ENCODE measurements at places on chromosomes 16 and 17.

DNA sequence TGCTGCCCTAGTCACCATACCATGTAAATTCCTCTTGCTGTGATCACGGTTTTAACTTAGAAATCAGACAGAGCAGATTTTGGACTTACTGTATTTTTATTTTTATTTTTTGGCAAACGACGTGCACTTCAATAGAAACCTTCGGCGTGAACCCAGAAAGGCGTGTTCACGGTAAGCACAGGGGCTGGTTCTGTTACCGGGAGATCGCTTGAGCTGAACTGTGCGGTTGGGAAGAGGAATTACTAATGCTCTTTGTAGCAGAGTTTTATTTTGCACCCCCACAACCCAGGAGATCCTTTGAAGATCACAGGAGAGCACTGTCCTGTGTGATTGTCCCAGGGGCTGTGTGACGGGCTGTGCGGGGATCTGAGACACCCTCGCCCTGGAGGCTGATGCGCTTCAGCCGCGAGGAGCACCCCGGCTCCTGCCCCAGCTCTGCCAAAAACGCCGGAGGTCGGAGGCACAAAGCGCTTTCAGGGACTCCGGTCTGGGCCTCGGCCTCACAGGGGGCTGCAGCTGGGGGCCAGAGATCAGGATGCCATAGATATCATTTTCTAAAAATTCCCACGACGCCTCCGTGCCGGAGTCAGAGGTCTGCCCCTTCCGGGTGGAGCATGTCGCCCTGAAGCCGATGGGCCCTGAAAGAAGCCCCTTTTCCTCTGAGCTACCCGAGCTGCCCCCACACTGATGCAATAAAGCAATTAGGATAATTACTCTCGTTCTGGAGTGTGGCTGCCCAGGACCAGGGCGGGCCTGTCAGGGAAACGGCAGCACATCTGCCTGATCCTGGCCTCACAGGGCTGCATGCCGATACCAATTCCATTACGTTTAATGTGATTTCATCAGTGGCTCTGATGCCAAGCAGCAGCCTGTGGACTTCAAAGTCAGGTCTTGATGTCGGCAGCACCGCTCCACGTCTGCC is 71.8 kb downstream of the LMF1 start:
- DNase-seq, result no peak

DNA sequence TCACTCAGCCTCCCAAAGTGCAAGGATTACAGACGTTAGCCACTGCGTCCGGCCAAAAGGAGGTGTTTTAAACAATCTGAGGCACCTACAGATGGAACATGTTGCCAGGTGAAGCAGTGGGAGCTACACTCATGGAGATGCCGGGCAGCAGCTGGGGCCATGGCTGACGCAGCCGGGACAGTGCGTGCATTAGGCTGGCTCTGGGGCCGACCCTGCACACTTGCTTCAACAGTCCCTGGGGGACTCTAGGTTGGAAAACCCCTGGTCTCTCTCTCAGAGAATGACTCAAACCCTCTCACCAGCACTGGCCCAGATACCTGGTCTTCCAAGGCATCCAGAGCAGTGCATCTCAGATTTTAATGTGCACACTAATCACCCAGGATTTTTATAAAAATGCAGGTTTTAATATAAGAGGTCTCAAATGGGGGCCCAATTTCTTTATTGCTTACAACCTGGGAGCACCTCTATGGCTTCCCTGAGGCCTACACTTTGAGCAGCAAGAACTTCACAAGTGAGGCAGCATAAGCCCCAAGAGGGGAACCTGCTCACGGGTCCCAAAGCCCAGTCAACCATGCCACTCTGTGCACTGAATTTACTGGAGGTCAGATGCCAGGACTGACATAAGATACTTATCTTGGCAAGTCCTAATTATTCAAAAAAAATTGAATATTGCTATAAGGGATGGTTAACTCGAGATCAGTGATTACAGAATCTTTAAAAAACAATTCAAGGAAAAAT is 70.8 kb upstream of the TRAP1 start:
- no peak for DNase-seq

- no peak for DNase-seq
These were observed 11.3 kb downstream of the MCRIP1 start for GRCh38 chr17:81821603-81822311.

GRCh38 chr17:3890878-3891219 is 2.0 kb downstream of the CAMKK1 start:
- DNase-seq, result no peak

- DNase-seq, result no peak
These were observed 52.0 kb downstream of the RNF213 start for GRCh38 chr17:80312621-80313135.

- no peak for DNase-seq
These were observed at the start of gene SLC12A3 for GRCh38 chr16:56864960-56865359. Gene SLC12A3 (plus strand): TSS chr16:56865207. CDS start chr16:56865236, 29 bp downstream.

GRCh38 chr16:50956637-50957036 is 194.4 kb downstream of the SALL1 start:
- DNase-seq, result no peak

- no peak for DNase-seq
These were observed 12.0 kb upstream of the RNF157 start for GRCh38 chr17:76252040-76252954.

DNA sequence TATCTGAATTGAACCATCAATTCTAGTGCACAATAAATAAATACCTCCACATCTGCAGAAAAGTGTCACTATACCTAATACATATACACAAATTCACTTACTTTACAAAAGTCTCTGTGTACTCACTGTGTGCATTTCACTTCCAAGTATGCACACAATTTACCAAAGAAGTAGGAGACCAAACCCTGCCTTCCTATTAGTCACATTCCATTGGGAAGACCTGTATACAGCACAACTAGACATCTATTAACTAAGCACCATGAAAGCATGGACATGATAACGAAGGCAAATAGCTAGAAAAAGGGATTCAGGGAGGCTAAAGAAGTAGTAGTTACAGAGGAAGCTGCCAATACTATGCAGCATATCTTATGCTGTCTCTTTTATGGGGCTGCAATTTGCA is 139.5 kb downstream of the SNX11 start:
- no peak for DNase-seq

- no peak for DNase-seq
These were observed 2.3 kb upstream of the PHF12 start for GRCh38 chr17:28953444-28954118.

- peak; percentile 63 for DNase-seq
These were observed 12.0 kb downstream of the TBC1D24 start for GRCh38 chr16:2486645-2487516.

GRCh38 chr17:1197379-1197778 is 17.6 kb upstream of the ABR start:
- no peak for DNase-seq

- no peak for DNase-seq
These were observed 23.4 kb downstream of the DCAF7 start for GRCh38 chr17:63573634-63574033.
